Stimulated activated CD8-positive, alpha-beta memory T cell treated with anti-CD3 and anti-CD28 coated beads, Interleukin-4, amount 100 ng/mL, for 4 hours (primary cell): ENCODE measurements at places on chromosomes 3 and 15.

DNA sequence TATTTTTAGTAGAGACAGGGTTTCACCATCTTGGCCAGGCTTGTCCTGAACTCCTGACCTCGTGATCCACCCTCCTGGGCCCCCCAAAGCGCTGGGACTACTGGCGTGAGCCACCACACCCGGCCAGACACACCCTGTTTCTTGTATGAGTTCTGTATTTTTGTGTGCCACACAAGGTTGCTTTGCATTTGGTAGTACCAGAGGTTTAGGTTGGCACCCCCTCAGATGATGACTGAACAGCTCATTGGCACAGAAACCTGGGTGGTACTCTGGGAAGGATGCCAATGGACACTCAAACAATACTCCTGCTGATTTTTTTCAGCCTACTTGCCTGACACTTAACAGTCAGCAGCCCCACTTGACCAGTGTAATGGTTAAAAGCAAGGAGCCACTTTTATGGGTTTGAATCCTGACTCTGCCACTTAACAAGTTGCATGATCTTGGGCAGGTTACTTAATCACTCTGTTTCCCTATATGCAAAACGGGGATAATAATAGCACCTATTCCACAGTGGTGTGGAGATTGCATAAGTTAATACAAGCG is 39.2 kb upstream of the BCL2A1 start:
- no peak for DNase-seq

- no peak for DNase-seq
Observed at GRCh38 chr15:85527895-85528294, 147.5 kb downstream of the AKAP13 start.

DNA sequence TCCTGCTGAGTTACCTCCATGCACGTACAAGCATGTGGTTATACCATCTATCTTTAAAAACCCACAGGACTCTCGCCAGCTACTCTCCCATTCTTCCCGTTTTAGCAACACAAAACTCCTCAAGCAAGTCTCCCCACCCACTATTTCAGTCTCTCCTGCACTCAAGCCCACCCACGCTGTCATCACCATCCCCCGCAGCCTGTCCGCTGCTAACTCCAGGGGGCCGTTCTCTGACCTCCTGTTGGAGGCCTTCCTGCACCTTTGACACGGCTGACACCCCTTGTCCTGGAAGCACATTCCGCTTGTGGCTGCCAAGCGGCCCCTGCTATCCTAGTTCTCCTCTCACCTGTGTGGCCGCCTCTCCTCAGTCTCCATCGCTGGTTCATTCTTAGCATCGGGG is 7.5 kb upstream of the PCSK6 start:
- DNase-seq = no peak

GRCh38 chr15:49441816-49442215 is 18.8 kb downstream of the FGF7 start:
- no peak for DNase-seq

GRCh38 chr15:31214864-31215489 is 111.7 kb upstream of the KLF13 start:
- DNase-seq = no peak

DNA sequence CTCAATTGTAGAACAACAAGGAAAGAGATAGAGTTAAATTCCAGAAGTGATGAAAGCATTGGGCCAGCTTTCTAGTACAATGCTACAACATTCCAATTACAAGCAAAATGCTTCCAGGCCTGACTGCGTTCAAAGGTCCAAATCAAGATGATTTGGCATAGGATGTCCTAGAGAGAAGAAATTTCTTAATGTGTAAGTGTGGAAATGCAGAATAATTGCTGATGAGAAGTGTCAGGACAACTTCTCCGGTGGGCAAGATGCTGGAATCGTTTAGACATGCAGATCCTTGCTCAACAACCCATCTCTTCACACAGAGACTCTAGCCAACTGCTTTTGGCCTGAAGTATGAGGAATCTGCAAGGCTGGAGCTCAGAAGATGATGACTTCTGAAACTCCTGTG is 71.1 kb upstream of the PDZRN3 start:
- no peak for DNase-seq

DNA sequence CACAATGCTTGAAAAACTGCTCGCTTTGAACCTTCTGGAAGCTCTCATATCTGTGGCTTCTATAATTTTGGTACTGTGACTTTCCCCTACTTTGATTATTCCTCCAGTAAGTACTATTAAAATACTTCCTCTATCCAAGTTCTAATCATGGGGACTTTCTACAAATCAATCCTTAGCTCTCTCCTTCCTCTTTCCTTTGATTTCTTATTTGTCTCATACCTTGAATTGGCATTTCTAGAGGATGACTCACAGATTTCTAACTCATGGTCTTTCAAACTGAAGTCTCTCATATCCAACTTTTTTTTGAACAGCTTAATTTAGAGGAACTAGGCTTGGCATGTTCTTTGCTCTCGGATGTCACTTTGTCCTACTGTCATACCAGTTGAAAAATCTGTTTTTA is 241.8 kb downstream of the TBC1D5 start:
- no peak for DNase-seq

DNA sequence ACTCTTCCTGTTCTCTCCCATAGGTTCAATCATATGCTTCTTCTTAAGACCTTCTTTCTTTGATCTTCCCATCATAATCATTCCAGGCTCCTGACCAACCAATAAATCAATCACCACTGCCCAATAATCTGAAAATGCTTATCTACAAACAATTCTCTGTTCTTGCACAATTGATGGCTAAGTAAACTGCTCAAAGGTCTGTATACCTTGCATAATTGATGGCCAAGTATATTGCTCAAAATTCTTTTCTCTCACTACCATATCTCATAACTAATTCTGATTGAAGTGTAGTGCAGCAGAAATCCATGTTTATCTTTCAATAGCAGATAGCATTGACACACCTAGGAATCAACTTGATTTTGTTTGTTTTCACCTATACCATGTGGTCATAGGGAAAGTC is 83.4 kb upstream of the EPHA6 start:
- DNase-seq = no peak

GRCh38 chr15:89167267-89168176 is 53.9 kb downstream of the RLBP1 start:
- peak; percentile 30 for DNase-seq

DNA sequence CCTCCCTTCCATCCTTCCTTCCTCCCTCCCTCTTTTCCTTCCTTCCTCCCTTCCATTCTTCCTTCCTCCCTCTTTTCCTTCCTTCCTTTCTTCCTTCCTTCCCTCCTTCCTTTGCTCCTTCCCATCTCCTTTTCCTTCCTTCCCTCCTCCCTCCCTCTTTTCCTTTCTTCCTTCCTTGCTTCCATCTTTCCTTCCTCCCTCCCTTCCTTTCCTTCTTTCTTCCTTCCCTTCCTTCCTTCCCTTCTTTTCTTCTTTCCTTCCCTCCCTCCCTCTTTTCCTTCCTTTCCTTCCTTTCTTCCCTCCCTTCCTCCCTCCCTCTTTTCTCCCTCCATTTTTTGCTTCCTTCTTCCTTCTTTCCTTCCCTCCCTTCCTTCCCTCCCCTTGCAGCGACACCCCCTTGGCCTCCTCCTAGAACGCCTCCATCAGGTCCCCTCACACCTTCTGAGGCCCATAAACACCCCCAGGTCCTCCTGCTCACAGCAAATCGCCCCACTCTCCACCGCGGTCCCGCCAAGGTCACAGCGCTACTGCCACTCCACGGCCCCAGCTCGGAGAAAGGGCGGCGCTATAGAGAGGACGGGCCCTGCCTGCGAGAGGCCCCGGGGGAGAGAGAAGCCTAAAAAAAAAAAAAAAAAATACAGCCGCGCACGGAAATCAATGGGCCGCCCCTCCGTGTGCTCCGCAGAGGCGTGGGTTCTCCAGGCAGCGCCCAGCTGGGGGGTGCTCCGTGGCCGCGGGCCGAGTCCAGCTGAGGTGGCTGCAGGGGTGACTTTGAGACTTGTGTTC is 328.2 kb downstream of the OCA2 start:
- no peak for DNase-seq

DNA sequence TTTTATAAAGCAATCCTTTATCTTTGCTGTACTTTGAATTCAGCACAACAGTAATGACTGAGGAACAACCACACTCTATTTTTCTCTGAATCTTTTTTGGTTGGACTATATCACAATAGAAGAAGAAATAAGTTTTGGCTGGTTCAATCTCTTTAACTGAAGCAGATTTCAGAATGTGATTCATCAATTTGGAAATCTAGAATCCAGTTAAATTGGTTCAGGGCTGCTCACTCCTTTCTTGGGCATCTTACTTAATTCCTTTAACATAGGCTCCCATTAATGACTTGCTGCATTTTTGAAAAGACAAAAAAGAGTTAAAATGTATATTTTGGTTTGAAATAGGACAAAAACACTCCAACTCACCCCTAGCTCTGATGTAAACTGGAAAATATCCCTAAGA is 688.3 kb upstream of the NECTIN3 start:
- no peak for DNase-seq

DNA sequence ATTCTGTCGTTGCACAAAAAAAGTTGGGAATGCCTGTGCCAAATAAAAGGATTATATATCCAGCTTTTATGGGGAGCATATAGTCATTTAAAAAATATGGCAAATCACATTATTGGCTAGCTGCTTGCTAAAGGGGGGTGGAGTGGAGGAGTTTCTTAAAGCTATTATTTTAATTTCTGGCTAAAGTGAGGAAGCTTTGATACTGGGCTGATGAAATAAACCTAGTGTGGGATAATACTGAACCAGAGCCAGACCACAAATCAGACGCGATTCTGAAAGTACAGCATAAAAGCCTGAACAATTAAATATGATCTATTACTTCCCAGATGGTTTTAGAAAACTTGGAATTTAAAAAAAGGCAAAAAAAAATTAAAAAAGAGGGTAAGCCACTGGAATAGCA is 14.4 kb downstream of the POLR2M start:
- no peak for DNase-seq

GRCh38 chr15:90187257-90187868 is 13.8 kb upstream of the SEMA4B start:
- no peak for DNase-seq

DNA sequence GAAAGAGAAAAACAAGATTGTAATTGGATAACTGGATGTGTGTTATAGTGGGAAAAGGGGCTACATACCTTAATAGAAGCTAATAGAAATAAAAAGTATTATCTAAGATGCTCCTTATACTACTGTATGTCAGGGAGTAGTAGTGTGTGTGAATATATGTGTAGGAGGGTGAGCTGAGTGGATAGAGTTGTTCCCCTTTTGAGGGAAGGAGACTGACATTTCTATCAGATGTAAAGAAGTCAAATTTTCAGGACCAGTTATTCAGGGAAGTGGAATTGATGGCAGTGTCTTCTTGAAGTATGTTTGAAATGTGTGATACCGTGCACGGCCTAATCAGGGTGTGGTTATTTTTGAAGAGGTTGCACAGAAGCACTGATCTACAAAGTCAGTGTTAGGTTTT is 49.1 kb downstream of the PCOLCE2 start:
- no peak for DNase-seq

DNA sequence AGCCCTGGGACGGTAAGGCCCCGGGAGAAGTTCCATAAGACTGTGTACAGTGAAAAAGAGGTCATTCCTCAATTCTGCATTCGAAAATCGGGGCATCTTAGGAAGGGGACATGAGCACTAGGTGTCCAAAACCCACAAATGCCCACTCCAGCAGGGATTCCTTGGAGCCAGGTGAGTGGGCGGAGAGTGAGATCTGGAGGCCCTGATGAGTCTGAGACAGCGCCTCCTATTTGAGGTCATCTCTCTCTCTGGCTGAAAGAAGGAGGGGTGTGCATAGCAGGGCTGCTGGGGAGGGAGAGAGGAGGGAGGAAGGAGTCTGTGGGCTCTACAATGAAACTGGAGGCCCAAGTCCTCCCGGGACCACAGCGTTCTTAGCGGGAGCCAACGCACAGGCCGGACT is 38.1 kb upstream of the LACTB start:
- no peak for DNase-seq

DNA sequence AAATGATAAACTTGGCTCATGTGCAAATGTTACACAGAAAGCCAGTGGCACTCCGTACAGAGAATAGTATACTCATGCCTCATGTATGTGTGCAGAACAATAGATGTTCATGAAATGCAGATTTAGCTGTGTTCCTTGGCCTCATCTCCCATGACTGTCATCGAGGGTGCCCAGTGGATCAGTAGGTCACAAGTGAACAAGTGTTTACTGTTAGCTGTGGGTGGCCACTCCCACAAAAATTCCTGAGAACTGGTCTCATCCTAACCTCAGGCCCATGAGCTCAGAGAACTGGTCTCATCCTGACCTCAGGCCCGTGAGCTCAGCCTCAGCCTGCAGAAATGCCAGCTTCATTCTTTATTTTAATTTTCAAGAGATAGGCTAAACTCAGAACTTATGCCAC is 124.1 kb downstream of the GADL1 start:
- DNase-seq = no peak

DNA sequence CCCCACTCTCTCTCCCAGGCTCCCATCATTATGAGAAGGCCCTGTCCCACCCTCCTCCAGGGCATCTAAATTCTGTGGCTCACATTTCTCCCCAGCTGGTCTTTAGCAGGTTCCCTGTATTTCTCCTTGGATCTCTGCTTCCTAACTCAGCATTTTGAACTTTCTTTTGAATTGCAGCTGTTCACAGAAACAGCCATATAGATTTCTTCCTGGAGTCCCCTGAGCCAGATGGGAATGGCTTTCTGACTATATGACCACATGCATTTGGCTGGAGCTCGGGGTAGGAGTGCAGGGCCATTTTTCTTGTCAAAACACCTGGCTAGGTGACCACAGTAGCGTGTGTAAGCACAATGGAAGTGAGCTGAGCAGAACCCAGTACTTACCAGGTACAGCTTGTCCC is 22.0 kb downstream of the RBP2 start:
- DNase-seq = no peak

DNA sequence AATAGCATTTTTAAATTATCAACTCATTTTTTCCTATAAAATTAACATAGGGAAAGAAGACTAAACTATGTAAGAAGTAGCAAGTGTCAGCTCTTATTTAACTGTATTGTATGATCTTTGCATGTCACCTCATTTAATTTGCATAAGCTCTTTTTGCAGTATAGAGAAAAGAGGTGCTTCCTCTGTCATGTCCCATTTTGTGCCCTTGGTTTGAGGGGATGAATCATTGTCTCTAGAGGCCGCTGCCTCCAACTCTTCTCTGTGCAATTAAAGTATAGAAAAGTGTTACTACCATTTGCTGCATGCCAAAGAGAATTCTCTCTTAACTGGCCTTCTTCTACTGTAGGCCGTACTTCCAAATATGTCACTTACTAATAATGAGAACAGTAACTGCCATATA is 93.4 kb downstream of the LRRC28 start:
- DNase-seq = no peak

- no peak for DNase-seq
Observed at GRCh38 chr3:163508206-163508605, 1570.1 kb downstream of the SI start.

- DNase-seq = peak; percentile 18
Observed at GRCh38 chr3:115790759-115791158, 167.4 kb downstream of the GAP43 start.
